ENCODE measurements at places on chromosomes 11 and 22. TPM values are rescaled to one million over a fixed set of nuclear protein-coding genes. Genes with fewer than 3 reads are reported as not detected.

The OR56A1 gene
- polyA plus RNA-seq: not detected

The MPZL3 gene
- 2.0 TPM for polyA plus RNA-seq

The SCO2 gene
- 4.4 TPM for polyA plus RNA-seq

The ZFTA gene
- 4.5 TPM for polyA plus RNA-seq

The TEX54 gene
- polyA plus RNA-seq: not detected

The MPZL2 gene
- 2.0 TPM for polyA plus RNA-seq

The NAALAD2 gene
- polyA plus RNA-seq: 1.2 TPM

The TBX1 gene
- polyA plus RNA-seq: 0.17 TPM

The MYOD1 gene
- polyA plus RNA-seq: not detected

The AMOTL1 gene
- 1.6 TPM for polyA plus RNA-seq

The CLTCL1 gene
- 3.5 TPM for polyA plus RNA-seq

The ALDH3B1 gene
- 7.8 TPM for polyA plus RNA-seq

The RIMBP3C gene
- 0.13 TPM for polyA plus RNA-seq

The ARVCF gene
- polyA plus RNA-seq: 42.5 TPM

The RAB39A gene
- polyA plus RNA-seq: 0.71 TPM

The MS4A6E gene
- 7.2 TPM for polyA plus RNA-seq

The MS4A8 gene
- 0.19 TPM for polyA plus RNA-seq

The OR10A2 gene
- not detected for polyA plus RNA-seq

The OR2D2 gene
- polyA plus RNA-seq: not detected

The SLC25A22 gene
- polyA plus RNA-seq: 8.5 TPM

The SYT12 gene
- polyA plus RNA-seq: 0.02 TPM

The SERHL2 gene
- 2.6 TPM for polyA plus RNA-seq

The BRSK2 gene
- polyA plus RNA-seq: 0.17 TPM

The RAG2 gene
- polyA plus RNA-seq: not detected

The BDNF gene
- polyA plus RNA-seq: 0.04 TPM

The GPR83 gene
- polyA plus RNA-seq: 0.06 TPM

The SLC17A6 gene
- polyA plus RNA-seq: not detected

The FREY1 gene
- 0.32 TPM for polyA plus RNA-seq

The ACTN3 gene
- 0.05 TPM for polyA plus RNA-seq

The C11orf86 gene
- polyA plus RNA-seq: 0.13 TPM
